Activated CD8-positive, alpha-beta memory T cell treated with anti-CD3 and anti-CD28 coated beads for 4 hours (primary cell): ENCODE measurements at places on chromosomes 1 and 21.

DNA sequence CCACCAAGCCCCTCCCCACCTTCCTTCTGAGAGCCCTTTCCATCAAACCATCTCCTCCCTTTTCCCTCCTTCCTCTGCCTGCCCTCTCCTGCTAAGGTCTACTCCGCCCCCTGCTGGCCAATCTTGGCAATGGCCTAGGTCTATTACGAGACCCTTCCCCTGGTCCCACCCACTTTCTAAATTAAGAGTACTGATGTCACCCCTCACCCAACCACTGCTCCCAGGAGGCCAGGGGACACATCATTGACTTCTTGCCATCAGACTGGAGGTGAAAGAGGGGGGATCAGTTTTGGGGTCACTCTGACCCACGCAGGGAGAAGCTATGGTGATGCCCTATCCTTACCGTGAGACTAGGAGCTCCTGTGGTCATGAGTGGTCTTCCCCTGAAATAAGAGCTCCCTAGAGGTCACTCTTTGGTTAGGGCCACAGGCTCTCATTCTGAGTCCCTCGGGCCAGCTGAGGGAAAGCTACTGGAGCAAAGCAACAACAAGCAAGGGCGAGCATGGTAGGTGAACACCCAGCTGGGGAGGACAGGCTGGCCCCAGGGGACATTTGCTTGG lies 34.6 kb upstream of the S100A7 start:
- DNase-seq: peak; percentile 25

- DNase-seq: no peak
These were observed 95.1 kb downstream of the RERE start for GRCh38 chr1:8722366-8722765.

DNA sequence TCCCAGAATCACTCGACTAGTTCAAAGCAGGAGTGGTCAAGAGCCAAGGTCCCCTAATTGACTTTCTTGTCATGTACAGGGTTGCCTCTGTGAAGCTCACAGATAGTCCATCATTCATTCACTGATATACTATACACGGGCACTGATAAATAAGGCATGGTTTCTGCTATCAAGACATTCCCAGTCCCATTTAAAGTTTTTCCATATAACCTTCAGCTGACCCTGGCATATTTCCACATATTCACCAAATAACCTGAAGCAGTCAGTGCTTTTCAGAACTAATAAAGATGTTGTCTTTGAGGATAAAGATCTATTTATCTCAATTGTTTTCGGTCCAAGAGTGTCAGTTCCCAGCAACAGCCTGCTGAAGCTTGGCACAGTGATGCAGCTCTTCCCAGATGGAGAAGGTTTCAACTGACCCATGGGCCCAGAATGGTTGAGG lies 173.4 kb downstream of the ZZZ3 start:
- no peak for DNase-seq

DNA sequence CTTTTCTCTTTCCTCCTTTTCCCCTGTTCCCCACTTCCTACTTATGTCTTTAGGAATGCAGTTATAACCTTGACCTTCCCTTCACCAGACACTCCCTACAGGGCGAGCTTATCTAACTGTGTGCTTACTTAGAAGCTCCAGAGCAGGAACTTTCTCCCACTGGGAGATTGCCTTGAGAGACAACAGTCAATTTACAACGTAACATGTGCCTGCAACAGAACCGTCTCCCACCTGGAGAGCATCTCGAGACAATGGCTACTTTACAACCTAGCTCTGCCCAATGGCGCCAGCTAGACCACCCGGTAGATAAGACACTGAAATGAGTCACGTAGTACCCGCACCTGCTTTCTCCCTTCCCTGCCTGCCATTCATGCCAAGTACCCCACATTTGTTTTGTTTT lies 16.7 kb downstream of the HMGN1 start:
- DNase-seq: no peak

DNA sequence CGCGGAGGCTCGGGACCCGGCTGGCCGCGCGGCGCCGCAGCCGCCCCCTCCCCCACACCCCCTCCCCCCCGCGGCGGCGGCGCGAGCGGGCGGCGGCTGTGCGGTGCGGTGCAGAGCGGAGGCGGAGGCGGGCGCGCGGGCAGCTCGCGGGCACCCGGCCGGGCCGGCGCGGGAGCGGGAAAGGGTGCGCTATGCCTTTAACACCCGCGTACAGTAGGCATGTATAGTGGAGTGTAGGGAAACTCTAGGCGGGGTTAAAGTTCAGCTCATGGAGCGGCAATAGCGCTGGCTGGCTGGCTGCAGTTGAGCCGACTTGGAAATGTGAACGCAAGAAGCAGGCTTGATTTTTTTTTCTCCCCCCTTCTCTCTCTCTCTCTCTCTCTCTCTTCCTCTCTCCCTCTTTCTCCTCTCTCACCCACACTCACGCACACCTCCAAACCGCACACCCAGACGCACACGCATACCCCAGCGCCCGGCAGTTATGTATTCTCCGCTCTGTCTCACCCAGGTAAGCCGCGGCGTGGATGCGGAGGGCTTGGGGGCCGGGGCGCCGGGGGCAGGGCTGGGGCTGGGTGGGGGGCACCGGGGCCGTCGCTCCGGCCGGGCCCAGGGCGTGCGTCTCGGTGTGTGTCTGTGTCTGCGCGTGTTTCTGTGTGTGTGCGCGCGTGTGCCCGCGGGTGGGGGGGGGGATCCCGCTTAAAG lies at the start of gene NFIA:
Gene NFIA (plus strand): TSS at position 251 of the 702 bp plus-strand sequence.
- no peak for DNase-seq

GRCh38 chr1:36014722-36015220 lies 69.1 kb upstream of the TEKT2 start:
- no peak for DNase-seq

- no peak for DNase-seq
These were observed 37.2 kb downstream of the SLC37A1 start for GRCh38 chr21:42550817-42551216.

GRCh38 chr1:34070201-34070836 lies 94.7 kb downstream of the CSMD2 start:
- DNase-seq: no peak

GRCh38 chr1:172957491-172957890 lies 93.2 kb downstream of the TNFSF18 start:
- DNase-seq: no peak

DNA sequence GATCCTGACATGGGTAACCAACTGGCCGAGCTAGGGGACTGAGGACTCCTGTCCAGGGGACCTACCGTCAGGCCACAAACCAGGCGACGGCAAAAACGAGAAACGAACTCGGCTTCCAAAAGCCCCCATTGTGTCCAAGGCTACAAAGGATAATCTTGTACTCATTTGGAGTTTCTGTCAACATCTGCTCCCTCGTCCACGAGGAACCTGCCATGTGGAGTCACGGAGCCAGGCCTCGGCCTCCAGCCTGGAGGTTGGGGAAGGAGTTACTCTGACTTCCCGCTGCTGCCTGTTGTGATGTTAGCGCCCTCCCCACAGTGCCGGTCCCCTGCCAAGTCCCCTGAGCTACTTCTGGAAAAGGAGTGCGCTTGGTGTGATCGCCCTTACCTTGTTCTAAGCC lies 7.3 kb downstream of the KRTAP10-1 start:
- no peak for DNase-seq

GRCh38 chr1:73813236-73813635 lies 384.7 kb downstream of the LRRIQ3 start:
- no peak for DNase-seq

- no peak for DNase-seq
These were observed 29.7 kb upstream of the CDC14A start for GRCh38 chr1:100322436-100323211.

- no peak for DNase-seq
These were observed 341.7 kb downstream of the PCP4 start for GRCh38 chr21:40208948-40209345.

GRCh38 chr1:57377339-57378139 lies 46.3 kb downstream of the DAB1 start:
- DNase-seq: no peak

DNA sequence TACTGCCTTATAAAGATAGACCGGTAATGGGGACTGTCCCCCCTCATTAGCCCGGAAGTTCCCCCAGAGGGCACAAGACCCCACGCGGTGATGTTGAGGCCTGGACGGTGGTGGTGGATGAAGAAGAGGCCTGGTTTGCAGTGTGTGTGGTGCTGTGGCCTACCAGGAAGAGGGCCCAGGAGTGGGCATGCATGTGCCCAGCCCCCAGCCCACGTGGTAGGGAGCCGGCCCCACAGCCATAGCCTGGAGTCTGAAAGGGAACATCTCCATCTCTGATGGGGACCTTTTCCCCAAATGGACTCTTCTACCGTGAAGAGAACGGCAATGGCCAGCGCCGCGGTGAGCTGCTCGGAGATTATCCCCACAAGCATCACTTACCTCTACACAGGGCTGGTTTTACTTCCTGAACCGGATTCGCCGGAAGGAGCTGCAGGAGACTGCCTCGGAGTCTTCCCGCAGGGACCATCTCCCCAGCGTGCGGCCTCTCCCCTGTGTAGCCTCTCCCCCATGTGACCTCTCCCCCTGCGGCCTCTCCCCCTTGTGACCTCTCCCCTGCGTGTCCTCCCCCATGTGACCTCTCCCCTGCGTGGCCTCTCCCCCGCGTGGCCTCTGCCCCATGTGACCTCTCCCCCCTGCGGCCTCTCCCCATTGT lies 20.6 kb downstream of the RRP1 start:
- DNase-seq: no peak

GRCh38 chr1:1318131-1318652 lies 6.3 kb downstream of the INTS11 start:
- DNase-seq: no peak

DNA sequence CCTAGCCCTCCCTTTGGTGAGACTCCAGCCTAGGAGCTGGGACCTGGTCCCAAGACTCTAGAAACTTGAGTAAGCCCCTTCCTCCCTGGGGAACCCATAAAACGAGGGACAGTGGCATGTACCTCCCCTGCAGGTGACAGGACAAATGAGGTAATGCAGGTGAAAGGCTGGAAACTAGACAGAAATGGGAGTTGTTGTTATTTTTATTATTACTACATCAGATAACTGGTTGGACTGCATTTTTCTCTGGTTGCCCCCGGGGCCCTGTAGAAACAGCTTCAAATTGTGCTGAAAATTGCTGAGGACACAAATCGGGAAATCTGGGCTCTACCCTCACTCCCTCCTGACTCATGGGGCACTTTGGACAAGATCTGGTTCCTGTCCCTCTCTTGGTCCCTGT lies 132.3 kb upstream of the WNT4 start:
- DNase-seq: no peak
